ENCODE measurements at places on chromosomes 11 and 22.

- no peak for DNase-seq
Observed at GRCh38 chr22:24161909-24162308, 19.4 kb upstream of the SUSD2 start.

DNA sequence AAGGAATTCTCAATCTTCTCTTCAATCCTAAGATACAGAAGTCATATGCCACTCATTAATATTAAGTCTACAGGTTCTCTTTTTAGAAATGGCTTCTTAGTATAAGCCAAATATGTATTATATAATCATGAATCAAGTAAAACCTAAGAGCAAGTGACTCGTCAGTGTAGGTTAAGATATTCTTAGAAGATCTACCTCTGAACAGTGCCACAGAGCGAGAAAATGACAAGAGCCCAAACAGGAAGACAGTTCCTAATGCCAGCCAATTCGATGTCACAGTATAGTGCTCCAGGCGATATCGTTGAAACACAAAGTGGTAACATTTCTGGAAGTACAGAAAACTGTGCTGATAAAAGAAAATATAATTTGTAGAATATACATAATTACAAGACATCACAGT is 33.3 kb downstream of the ALG9 start:
- DNase-seq: no peak

DNA sequence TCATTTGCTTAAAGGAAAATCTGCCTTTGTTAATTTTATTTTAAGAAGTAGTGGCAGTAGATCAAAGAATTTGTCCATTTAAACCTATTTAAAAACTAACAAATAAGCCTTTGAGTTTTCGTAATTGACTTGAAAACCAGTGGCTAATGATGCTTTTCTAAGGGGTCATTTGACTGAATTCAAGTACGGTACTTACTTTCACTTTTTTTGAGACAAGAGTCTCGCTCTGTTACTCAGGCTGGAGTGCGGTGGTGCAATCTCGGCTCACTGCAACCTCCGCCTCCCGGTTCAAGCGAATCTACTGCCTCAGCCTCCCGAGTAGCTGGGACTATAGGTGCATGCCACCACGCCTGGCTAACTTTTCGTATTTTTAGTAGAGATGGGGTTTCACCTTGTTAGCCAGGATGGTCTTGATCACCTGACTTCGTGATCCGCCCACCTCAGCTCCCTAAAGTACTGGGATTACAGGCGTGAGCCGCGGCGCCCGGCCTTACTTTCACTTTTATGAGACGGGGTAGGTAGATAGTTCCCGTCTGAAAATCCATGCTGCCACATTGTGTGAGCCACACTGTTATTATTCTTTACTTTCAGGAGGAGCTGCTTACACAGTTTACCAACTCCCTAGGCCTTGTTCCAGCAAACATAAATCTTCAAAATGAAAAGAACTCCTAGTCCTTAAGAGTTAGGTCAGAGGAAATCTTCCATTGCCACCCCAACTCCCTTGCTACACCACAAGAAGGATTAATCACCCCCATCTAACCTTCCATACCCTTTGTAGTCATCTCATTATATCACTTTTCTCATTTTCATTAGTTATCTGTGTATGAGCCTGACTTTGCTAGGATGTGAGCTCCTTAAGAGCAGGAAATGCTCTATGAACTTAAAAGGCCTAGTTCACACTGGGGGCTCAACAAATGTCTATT is 926.6 kb upstream of the CCDC90B start:
- no peak for DNase-seq

GRCh38 chr11:61717286-61718033 is 35.0 kb upstream of the MYRF start:
- DNase-seq: no peak

GRCh38 chr11:69062873-69063651 is 14.3 kb downstream of the TPCN2 start:
- DNase-seq: no peak

DNA sequence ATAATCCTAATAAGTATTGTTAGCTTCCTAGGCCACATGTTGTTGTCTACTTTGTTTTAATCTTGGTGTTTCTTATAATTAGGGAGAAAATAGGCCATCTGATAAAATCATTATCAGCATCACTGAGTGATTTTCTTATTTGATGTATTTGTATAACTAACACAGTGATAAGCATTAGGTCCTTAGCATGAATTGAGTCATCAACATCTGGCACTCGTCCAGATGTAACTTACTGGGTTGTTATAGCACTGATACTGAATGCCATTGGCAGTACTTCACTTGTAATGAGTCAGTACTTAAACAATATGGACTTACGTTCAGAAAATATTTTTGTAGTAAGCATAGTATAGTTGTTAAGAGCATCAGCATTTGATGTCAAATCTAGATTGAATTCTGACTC is 16.2 kb downstream of the API5 start:
- no peak for DNase-seq

DNA sequence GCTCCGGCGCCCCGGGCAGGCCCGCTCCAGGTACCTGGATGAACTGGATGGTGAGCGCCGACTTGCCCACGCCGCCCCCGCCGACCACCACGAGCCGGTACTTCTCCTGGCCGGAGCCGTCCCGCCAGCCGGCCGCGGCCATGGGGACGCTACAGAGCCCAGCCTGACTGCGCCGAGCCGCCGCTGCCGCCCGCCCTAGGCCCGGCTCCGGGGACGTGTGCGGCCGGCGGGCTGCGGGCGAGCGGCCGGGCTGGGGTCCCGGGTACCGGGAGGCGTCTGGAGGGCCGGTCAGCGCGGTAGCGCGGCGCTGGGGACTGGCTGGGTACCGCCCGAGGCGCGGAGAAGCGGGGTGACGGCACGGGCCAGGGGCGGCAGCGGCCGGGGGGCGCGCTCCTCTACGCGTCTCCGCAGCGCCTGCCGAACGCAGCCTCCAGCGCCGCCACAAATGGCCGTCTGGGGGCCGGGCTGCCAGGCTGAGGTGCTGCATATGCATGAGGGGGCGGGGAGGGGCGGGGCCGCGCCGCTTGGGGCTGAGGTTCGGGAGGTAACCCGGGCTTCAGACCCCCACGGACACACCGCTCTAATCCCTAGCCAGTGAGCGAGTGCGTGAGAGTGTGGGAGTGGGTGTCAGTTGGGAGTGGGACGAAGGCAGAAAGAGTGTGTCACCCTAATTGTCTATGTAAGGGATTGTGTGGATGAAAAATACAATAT is at the start of gene RRAS2:
Gene RRAS2 (minus strand): TSS at position 455 of the 711 bp plus-strand sequence. CDS start 313 bp downstream, at position 142.
- peak; percentile 83 for DNase-seq

GRCh38 chr11:47408598-47409439 is 429 bp downstream of the SLC39A13 start:
- no peak for DNase-seq

GRCh38 chr11:70059971-70060370 is 18.1 kb upstream of the ANO1 start:
- DNase-seq: no peak

DNA sequence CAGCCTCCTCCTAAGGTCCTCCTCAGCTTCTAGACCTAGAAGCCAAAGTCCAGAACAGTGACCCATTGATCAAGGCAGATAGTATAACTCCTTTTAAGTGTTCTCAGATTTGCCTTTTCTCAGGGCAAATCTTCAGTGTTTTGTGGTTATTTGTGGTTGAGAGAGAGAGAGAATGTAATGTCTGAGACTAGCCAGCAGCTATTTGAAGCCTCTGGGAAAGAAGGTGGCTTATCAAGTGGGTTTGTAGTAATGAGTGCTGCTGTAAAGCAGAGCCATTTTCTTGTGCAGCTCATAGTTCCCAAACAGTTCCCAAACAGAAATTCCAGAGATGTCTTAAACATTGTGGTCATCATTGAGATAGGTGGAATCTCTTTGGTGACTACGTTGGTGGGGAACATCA is 89.5 kb downstream of the RNF169 start:
- DNase-seq: no peak

DNA sequence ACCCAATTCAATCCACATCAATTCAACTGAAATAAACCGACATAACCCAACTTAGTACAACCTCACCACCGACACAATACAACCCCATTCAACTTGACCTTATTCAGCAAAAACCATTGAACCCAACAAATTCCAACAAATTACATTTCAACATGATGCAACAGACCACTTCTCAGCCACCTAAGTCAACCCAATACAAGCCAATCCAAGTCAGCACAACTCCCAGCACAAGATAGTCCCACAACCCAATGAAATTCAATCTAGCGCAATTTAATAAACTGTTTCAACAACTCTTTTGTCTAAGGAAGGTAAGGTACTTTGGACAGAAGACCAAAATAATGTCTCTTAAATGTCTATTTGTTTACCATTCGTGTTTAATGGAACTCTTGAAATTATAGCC is 226.0 kb downstream of the MIAT start:
- no peak for DNase-seq

- DNase-seq: no peak
Observed at GRCh38 chr22:46693634-46694415, 44.2 kb downstream of the CERK start.

GRCh38 chr11:61106296-61106695 is 4.0 kb downstream of the CD5 start:
- no peak for DNase-seq

DNA sequence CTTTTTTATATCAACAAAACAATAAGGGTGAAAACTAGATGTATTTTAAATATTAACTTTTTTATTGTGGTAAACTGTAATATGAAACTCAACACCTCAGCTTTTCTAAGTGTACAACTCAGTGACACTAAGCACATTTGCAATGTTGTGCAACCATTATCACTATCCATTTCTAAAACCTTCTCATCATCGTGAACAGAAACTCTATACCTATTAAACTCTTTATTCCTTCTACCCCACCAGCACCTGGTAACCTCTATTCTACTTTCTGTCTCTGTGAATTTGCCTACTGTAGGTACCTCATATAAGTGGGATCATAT is 9.4 kb downstream of the HORMAD2 start:
- no peak for DNase-seq

DNA sequence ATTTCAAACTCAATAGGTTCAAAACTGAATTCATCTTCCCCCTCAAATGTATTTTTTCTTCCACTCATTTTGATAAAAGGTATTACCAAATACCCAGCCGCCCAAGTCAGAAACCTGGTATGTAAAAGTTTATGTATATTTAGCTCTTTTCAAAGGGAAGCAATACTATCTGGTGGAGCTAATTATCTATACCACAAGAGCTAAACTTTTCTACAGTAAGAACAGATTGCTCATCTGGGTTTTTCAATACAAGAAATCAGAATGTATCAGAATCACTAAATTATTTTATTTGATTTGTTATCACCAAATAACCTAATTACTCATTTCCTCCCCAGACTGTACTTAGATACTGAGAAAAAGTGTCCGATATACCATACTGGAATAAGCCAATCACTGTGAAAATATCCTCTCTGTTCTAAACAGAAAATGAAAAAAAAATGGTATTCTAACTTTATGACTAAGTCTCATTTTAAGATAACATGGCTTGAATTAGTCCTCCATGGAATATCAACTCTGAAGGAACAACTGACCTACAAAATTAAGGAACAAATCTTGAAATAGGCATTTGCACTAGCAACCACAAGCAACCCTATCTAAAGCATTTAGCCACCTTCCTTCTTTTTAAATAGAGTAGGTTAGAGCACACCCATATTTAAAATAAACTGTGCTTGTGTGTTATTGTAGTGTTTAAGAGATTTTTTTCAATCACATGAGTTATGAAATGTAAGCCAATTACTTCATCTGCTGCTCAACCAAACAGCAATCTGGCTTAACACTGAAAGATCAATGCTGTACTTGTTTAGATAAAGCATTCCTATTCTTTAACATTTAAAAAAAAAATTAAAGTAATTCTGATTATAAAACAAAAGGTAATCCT is 35.0 kb downstream of the RDX start:
- DNase-seq: no peak

DNA sequence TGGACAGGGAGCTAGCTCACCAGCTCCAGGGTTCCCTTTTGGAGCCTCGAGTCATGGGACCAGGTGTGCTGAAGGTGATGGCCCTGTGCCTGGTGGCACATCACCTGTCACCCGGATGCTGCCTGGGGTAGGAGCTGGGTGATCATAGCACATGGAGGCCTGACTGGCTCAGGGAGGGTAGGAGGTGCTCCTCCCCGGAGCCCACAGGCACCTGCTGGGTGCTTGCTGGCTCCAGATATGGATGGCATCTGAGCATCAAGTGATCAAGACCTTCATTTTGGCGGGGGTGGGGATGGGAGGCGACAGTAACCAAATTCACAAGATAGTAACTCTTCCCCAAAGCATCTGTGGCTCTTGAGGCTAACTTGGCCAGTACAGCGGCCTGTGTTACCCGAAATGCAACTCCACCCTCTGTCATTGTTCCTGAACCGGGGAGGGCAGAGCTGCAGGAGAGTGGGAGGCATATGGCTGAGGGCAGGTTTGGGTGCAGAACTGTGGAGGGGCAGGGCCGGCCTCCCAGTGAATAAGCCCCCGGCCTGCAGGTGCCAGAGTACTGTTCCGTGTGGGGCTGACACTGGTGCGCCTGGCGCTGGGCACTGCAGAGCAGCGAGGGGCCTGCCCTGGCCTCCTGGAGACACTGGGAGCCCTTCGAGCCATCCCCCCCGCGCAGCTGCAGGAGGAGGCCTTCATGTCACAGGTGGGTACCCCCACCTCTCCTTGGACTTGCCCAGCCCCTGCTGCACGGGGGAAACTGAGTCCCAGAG is 4.7 kb downstream of the TBC1D10C start:
- DNase-seq: no peak

DNA sequence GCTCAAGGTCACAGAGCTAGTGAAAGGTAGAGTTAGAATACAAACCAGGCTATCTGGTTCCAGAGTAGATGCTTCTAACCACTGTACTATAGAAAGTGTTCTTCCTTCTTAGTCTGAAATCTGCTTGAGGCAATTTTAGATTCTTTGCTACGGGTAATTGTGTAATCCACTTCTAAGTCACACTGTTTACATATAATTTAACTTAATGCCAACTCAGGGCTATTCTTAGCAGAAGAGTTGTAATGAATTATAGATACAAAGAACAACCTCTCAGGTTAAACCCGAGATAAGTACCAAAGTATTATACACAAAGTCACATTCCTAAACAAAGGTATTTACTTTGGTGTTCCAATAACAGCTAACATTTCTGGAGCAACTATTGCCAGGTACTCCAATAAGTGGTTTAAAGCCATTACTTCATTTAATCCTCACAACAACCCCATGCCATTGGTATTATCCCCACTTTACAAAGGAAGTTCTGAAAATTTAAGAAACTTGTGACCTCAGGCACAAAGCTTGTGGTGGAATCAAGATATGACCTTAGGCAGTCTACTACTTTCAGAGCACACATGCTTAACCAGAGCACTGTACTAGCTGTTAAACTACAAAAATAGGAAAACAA is 31.1 kb upstream of the DDI1 start:
- DNase-seq: no peak

GRCh38 chr11:13227676-13228255 is 49.8 kb upstream of the BMAL1 start:
- DNase-seq: no peak

- DNase-seq: no peak
Observed at GRCh38 chr11:102241026-102241425, 76.3 kb upstream of the BIRC3 start.

GRCh38 chr11:111762981-111763643 is 3.1 kb downstream of the PPP2R1B start:
- no peak for DNase-seq

All from activated CD4-positive, alpha-beta T cell treated with anti-CD3 and anti-CD28 coated beads for 48 hours (primary cell).